ENCODE measurements at places on chromosomes 11 and 22.

DNA sequence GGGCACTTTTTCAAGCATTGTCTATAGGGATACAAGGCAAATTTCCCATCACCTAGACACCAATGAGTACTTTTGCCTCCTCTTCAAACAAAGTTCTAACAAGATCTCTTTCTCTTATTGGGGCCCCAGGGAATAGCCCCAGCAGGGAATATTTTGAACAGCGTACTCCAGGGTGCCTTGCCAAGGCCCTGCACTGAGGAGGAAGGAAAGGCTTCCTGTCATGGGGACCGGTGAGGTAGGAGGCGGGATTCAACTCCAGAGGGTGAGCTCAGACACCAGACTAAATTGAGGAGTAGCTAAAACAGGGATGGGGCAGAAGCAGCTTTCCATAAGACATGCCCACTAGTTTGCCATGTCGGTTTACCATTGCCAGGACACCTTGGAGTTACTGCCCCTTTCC lies 28.0 kb upstream of the OR56B4 start:
- no peak for DNase-seq

DNA sequence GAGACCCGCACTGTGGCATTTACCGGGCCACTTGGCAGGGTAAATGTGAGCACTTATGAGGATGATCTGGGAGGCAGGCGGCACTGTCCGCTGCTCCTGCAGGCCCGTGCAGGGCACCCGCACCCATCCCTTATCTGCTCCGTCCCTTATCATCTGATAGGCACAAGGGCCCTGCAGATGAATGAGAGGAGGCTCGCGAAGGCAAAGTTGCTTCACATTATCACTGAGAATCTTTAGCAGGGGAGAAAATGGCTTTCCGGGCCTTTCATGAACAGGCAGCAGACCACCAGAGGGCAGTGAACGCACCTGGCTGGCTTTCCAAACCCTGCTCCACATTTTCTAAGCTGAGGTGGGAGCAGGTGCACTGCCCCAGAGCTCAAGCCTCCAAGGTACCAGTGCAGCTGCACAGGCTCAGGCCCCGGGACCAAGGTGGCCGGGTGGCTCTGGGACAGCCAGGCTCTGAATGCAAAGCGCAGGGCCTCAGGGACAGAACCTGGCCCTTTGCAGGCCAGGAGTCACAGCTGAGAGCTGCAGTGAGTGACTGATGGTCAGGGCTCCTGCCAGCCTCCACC lies 165.6 kb downstream of the SHANK2 start:
- no peak for DNase-seq

DNA sequence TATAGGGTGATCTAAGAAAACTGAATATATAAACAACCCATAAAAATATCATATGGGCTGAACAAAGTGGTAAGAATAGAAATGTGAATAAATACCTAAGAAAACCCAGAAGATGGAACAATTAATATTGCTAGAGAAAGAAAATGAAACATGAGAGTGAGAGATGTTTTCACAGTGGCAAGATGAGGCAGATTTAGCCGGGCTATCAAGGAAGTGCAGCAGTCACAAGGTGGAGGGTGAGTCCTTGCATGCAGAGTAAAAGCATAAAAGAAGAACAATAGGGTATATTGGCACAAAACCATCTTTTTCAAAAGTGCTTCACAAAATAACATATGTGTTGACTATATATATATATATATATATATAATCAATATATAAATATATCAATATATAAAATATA lies 49.6 kb downstream of the NOX4 start:
- DNase-seq, result no peak

DNA sequence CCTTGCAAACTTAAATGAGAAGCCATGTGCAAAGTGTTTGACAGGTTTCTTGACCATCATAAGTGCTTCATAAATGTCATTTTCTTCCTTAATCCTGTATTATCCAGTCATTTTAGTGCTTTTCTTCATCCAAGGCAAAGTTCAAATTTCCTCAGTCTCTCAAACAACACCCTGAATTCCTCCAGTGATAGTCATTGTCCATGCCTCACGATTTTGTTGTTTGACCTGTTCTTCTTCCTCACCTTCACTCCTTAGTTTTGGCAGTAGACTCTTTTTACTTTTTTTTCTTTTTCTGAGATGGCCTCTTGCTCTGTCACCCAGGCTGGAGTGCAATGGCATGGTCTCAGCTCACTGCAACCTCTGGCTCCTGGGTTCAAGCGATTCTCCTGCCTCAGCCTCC lies 1257.3 kb downstream of the FAM181B start:
- DNase-seq, result no peak

DNA sequence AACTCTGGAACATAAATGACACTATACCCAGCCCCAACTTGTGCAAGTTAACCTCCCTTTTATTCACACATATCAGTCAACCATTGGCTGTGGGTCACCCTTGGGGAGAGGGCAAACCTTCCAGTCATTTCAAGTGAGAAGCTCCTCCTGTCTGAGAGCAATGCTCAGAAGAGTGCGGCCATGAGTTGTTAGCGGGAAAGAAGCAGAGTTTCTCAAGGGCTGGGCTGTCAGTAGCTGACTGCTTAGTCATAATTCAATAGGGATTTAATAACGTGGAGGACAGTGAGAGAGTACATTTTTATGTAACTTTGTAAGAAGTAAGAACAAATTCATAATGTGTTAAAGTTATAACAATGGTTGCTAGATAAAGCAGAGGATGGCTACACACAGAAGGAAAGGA lies 5.1 kb downstream of the PATE2 start:
- no peak for DNase-seq

GRCh38 chr11:15585602-15586331 lies 471.0 kb downstream of the INSC start:
- DNase-seq, result no peak

All from activated CD8-positive, alpha-beta memory T cell treated with anti-CD3 and anti-CD28 coated beads for 1 hour (primary cell).